Sciatic nerve (tissue), 2 donors: ENCODE measurements at places on chromosomes 13 and 19. TPM values are rescaled to one million over a fixed set of nuclear protein-coding genes. Genes with fewer than 3 reads are reported as not detected.

GRCh38 chr13:27034678-27035111 lies 136.9 kb downstream of the USP12 start:
- DNase-seq: no peak

The LHFPL6 gene
- 146 TPM for total RNA-seq

DNA sequence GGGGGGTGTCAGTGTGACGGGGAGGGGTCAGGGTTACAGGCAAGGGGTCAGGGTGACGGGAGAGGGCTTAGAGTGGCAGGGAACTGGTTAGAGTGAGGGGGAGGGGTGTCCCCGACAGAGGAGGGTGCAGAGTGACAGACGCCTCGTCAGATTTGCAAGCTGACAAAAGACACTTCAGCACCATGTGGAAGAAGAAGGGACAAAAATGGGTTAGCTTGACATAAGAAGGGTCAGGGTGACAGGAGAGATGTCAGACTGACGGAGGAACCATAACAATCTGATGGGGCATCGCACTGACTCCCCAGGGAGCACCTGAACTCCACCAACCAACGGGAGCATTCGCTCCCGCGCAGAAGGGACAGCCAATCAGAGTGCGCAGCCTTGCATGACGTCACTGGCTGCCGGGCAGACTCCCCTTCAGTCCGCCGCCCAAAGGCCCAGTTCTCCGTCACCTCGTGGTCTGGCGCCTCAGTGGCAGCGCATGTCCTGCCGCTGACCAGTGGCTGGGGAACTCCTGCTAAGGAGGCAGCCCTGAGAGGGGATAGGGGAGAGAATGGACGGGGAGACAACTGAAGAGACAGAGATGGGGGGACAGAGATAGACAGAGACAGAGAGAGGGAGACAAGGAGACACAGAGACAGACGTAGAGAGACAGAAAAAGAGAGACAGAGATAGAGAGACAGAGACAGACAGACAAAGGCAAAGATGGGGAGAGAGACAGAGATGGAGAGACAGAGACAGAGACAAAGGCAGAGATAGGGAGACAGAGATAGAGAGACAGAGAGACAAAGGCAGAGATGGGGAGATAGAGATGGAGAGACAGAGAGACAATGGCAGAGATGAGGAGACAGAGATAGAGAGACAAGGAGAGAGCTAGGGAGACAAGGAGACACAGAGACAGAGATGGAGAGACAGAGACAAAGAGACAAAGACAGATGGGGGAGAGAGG lies 30.2 kb downstream of the C19orf81 start:
- DNase-seq: peak; percentile 88

The EGLN2 gene
- total RNA-seq: 109 TPM

The ZNF93 gene
- total RNA-seq: 3.6 TPM

The CYP2B6 gene
- not detected for total RNA-seq

GRCh38 chr13:28055357-28055756 lies 45.0 kb downstream of the FLT3 start:
- no peak for DNase-seq

The ANO8 gene
- 14.8 TPM for total RNA-seq

DNA sequence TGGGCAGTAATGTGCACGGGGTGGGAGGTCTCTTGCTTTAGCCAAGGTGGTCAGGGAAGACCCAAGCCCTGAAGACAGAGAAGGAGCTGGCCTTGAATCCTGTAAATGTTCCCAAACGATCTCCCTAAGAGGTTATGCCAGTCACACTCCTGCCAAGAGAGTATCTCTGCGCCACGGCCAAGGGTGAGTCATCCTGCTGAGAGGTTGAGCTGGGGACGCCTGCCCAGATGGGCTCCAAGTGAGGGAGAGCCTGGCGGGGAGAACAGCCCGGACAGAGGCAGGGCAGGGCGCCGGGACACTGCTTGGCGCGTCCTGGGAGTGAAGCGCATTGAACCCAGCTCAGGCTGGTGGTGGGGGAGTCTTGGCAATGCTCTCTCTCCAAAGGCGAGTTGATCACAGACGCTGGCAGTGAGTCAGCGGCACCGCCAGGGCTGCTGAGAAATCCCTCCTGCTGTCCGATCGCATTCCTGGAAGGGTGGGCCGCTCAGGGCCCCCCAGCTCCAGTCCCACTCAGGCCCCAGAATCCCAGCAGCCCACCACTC lies 16.4 kb downstream of the SULT2B1 start:
- DNase-seq: no peak

The VSTM1 gene
- 0.76 TPM for total RNA-seq

The PRSS57 gene
- not detected for total RNA-seq

The NLRP12 gene
- 1.7 TPM for total RNA-seq

DNA sequence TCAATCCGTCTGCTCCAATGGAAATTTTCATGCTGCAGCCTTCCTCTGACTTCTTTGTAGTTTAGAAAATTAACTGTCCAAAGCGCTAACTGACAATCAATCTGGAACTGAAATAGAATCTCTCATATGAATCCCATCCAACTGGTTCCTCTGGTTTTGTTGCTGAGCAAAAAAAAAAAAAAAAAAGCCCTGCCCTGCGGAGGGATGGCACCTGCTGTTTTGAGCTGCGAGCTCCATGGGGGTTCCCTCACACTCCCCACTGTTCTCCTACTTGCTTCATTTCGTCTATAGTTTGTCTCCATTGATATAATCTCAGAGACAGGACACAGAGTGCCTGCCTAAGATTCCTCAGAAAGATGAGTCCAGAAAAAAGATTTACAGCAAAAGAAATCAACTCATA lies 33.4 kb downstream of the FAAP24 start:
- DNase-seq: no peak

The ELSPBP1 gene
- not detected for total RNA-seq

The UNC13A gene
- 0.13 TPM for total RNA-seq

- no peak for DNase-seq
Observed at GRCh38 chr13:50993934-50994333, 84.3 kb downstream of the RNASEH2B start.

GRCh38 chr13:43289470-43290255 lies 266.3 kb downstream of the DNAJC15 start:
- DNase-seq: no peak

DNA sequence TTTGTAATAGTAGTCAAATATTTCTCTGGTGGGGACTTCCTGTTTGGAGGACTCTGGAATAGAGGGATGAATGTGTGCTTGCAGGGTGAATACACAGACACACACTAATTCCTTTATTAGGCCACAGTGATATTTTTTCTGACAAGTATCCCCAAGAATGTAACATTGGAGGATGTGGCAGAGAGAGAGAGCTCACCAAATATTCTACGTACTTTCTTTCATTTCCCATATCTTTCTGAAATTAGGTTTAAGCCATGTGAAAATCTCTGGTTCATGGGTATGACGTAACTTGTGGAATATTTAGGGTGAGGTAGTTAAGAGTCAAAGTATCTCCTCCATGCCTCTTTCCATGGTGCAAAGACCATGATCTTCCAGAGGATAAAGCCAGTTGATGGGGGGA lies 463.4 kb downstream of the DIAPH3 start:
- no peak for DNase-seq

GRCh38 chr19:4573682-4574081 lies 14.2 kb upstream of the SEMA6B start:
- DNase-seq: no peak

- DNase-seq: no peak
Observed at GRCh38 chr13:20891034-20891433, 11.5 kb downstream of the XPO4 start.

DNA sequence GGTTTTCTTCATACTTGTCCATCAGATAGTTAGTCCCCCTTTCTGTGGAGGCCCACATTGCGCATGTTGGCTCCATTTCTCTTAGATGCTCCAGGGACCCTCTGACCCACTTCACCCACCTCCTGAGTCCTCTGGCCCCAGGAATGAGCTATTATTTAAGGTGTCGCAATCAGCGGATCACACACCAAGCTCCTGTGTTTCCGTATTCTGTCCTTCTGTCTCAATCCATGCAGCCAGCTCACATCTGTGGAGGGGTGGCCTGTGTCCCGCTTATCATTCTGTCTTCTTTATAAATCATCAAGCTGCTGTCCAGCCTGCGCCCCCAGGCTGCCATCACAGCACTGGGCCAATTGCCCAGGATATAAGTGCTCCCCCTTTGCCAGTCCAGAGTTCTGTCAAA lies 4.7 kb downstream of the ZNF230 start:
- DNase-seq: no peak

- DNase-seq: no peak
Observed at GRCh38 chr13:34065928-34066327, 248.0 kb downstream of the RFC3 start.

DNA sequence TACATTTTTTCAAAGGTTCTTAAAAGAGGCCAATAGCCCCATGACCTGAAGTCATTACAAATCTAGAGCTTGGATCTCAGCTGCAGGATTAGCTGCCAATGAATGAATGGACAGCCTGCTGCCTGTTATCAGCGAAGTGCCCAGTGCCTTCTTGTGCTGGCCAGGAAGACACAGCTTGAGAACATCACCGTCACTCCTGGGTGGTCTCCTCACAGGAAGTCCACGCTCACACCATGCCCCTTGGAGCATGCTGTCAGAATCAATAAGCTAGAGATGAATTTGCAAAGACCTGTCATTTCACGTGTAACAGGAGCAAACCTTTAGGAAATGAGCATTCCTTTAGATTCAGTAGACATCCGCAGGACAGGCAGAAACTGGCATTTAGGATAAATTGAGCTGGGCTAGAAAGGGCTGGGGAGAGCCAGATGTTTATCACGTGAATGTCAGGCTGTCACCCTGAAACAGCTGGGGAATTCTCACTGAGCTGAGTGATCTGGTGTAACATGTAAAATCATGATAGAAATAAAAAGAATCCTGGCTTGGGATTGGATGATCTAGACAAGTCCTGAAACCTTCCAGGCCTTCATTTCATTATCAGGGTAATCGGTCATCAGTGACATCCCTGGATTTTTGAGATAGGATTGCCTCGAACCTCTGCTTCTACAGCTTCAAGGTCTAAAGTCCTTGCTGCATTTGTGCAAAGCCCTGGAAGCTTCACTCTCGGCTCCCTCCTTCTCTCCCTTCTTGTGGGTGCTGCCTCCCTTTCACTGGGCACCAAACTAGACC lies 49.9 kb upstream of the MEDAG start:
- no peak for DNase-seq

DNA sequence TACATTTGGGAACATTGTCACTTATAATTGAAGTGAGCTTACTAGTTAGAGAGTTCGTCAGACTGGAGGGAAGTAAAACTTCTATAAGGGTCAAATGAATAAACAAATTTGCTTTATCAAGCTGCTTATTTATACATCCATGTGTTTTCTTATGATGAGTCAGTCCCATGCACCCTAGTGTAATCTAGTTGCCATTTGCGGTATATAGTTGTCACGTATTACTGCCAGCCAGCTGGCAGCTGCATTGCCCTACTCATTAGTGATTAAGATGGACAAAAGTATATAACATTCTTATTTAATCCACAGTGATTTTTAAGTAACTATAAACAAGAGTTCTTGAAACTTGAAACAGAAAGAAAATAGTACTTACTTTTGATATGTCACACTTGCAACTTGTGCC lies 182.4 kb downstream of the GPC6 start:
- no peak for DNase-seq

GRCh38 chr13:72537395-72537780 lies 190.0 kb downstream of the MZT1 start:
- no peak for DNase-seq

- no peak for DNase-seq
Observed at GRCh38 chr19:51572908-51573307, 1.8 kb downstream of the ZNF175 start.

DNA sequence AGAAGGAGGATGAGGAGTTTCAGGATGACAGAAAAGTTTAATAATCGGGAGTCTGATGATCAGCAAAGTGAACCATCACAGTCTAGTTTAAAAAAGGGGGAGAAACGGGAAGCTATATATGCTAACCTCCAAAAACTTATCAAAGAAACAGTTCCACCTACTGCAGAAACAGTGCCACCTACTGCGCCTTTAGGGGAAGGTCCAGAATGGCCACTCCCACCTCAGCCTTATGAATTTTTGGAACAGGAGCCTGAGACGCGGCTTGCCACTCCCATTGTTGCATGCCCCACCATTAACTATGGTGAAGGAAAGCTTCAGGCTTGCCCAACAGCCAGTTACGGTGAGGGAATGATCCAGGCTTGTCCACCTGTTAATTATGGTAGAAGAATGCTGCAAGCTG lies 929.0 kb downstream of the SLITRK6 start:
- no peak for DNase-seq

DNA sequence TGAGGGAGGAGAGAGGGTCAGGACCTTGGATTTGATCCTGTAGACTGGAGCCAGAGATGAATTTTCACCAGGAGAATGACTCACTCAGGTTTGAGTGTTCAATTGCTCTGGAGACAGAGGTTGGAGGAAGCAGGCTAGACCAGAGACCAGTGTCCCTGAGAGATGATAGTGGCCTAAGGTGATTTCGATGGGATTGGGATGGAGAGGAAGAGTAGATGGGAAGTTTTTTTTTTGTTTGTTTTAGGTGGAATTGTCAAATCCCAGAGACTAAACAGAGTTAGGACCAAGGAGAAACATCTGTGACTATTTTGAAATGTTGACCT lies 2.3 kb downstream of the CEBPG start:
- DNase-seq: no peak

GRCh38 chr13:67630640-67631039 lies 400.5 kb upstream of the PCDH9 start:
- DNase-seq: no peak

The ZNF441 gene
- total RNA-seq: 13.3 TPM

The ZNF835 gene
- total RNA-seq: 5.1 TPM

DNA sequence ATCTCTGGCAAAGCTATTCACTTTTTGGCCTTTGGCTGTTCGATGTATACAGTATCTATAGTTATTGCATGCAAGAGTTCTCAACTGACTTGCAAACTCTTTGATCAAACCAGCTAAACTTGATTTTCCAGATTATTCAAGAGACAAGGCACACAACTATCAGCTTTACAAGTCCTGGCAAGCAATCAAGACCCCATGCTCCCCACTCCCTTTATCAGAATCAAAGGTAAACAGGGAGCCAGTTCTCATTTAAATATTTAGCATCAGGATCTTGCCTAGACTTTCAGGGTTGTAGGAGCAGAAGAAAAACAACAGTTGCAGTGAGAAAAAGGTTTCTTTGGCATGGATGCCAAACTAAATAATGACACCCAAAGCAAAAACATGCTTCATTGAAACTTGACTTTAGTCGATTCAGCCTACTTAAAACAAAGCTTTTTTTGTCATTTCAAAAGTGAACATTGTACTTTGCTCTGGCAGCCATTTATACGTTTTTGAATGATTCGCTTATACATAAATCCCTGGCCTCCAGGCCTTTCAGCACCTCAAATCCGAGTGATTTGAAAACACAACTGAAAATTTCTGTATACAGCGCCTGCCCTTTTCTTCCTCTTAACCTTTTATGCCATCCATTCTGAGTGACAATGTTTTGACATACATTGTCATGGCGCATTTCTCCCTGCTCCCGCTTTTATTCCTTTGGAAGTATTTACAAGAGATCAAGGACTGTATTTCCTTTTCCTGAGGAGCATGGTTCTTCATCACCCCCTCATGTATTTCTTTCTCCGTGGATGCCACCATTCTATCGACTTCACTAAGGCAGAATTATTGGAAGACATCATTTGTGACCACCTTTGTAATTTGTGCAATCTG lies 340.8 kb downstream of the KLF5 start:
- DNase-seq: no peak

GRCh38 chr13:31050486-31051400 lies 111.0 kb downstream of the HSPH1 start:
- DNase-seq: no peak
